ENCODE measurements at places on chromosomes 13 and 19. TPM values are rescaled to one million over a fixed set of nuclear protein-coding genes. Genes with fewer than 3 reads are reported as not detected.

The NLRP5 gene
- total RNA-seq, result not detected

The ZNF599 gene
- total RNA-seq, result 12.7 TPM

The DACT3 gene
- total RNA-seq, result 2.2 TPM

The SPRED3 gene
- 4.6 TPM for total RNA-seq

The TNFSF9 gene
- 0.28 TPM for total RNA-seq

The ZNF528 gene
- total RNA-seq, result 29.8 TPM

The RINL gene
- total RNA-seq, result 4.7 TPM

DNA sequence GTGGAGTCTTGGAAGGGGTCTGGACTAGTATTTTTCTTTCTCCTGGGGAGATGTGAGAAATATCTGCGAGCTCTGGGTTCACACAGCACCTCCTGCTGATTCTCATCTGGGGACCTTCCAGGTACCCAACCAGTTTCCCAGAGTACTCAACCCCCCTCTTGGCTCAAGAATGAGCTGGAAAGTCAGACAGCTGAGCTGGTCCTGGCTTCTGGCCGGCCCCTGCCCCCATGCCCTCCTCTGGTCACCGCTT, 2.2 kb upstream of the PDE4A start:
- no peaks in the 10 kb centered on the region for H3K36me3 ChIP-seq
- H3K4me1 ChIP-seq, result peaks cover 13% of the 10 kb centered on the region
- no peak overlapping the region for H3K27ac ChIP-seq

DNA sequence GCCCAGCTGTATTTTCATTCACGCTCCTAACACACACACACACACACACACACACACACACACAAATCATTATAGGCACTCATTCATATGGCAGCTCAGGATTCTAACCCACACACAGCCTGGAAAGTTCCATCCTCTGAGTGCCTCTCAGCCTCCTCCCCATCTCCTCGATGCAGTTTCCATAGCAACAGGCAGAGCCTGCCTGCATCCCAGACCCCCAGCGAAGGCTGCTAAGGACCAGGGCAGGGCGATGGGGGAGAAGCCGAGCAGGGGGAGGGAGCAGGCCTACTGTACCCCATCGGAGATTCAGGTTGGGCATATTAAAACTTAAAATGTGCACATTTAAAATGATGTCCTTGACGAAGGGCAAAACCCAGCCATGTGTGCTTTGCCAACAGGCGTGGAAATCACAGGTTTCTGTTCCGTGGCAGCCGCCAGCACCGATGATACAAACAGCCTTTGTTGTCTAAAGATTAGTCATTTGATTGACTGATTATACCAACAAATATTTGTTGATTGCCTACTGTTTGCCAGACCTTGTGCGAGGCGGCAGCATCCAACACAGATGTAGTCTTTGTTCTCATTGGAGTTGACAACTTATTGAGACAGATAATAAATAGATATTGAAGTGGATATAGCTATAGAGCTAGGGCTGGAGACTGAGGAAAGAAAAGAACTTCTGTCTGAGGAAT, 43.8 kb upstream of the USP29 start:
- no peaks in the 10 kb centered on the region for H3K4me1 ChIP-seq
- no peaks in the 10 kb centered on the region for H3K27me3 ChIP-seq
- DNase-seq, result no peak

GRCh38 chr19:52660981-52661380, 22.8 kb upstream of the ZNF83 start:
- no peak overlapping the region for H3K4me3 ChIP-seq
- no peaks in the 10 kb centered on the region for H3K36me3 ChIP-seq
- no peaks in the 10 kb centered on the region for H3K27me3 ChIP-seq
- no peak for DNase-seq

- H3K4me1 ChIP-seq, result peaks cover 36% of the 10 kb centered on the region
- H3K27ac ChIP-seq, result peak overlapping the region; percentile 57
- no peaks in the 10 kb centered on the region for H3K36me3 ChIP-seq
- H3K4me3 ChIP-seq, result peak overlapping the region; percentile 83
These were observed 633 bp downstream of the SPHK2 start for GRCh38 chr19:48619692-48620585.

- DNase-seq, result no peak
- H3K36me3 ChIP-seq, result no peaks in the 10 kb centered on the region
- no peaks in the 10 kb centered on the region for H3K27me3 ChIP-seq
- H3K27ac ChIP-seq, result no peak overlapping the region
- no peaks in the 10 kb centered on the region for H3K4me1 ChIP-seq
- no peak overlapping the region for H3K4me3 ChIP-seq
These were observed 83.2 kb upstream of the IRS2 start for GRCh38 chr13:109869312-109870237.

- no peak for DNase-seq
- H3K4me1 ChIP-seq, result peaks cover 4% of the 10 kb centered on the region
- no peak overlapping the region for H3K4me3 ChIP-seq
- no peaks in the 10 kb centered on the region for H3K36me3 ChIP-seq
These were observed 4.3 kb downstream of the CTU1 start for GRCh38 chr19:51103926-51104341.

- no peak overlapping the region for H3K27ac ChIP-seq
- no peaks in the 10 kb centered on the region for H3K4me1 ChIP-seq
These were observed 420.5 kb upstream of the KLF12 start for GRCh38 chr13:74554569-74555275.

DNA sequence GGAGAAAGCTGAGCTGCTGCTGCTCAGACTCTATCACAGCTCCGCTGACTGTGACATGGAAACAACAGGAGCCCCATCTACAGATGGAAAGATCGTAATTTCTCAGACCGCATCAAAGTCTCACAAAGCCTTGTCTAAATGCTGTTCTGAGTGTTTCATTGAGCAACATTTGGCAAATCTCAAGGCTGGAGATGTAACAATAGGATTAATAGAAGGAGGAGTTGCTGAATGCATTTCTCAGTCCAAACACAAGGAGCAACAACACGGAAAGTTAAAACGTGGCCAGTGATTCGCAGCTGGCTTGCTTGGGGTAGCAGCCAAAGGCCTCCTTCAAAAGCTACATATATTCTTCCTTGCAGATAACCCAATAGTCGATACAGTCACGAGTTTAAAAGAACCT, 55.7 kb downstream of the MRPL57 start:
- H3K27me3 ChIP-seq, result no peaks in the 10 kb centered on the region
- no peaks in the 10 kb centered on the region for H3K4me1 ChIP-seq
- no peaks in the 10 kb centered on the region for H3K36me3 ChIP-seq
- no peak overlapping the region for H3K4me3 ChIP-seq
- DNase-seq, result no peak

GRCh38 chr13:100300708-100301107, 211.8 kb downstream of the PCCA start:
- no peaks in the 10 kb centered on the region for H3K36me3 ChIP-seq
- peak; percentile 13 for DNase-seq
- H3K27me3 ChIP-seq, result no peaks in the 10 kb centered on the region
- H3K4me3 ChIP-seq, result no peak overlapping the region
- no peak overlapping the region for H3K27ac ChIP-seq

DNA sequence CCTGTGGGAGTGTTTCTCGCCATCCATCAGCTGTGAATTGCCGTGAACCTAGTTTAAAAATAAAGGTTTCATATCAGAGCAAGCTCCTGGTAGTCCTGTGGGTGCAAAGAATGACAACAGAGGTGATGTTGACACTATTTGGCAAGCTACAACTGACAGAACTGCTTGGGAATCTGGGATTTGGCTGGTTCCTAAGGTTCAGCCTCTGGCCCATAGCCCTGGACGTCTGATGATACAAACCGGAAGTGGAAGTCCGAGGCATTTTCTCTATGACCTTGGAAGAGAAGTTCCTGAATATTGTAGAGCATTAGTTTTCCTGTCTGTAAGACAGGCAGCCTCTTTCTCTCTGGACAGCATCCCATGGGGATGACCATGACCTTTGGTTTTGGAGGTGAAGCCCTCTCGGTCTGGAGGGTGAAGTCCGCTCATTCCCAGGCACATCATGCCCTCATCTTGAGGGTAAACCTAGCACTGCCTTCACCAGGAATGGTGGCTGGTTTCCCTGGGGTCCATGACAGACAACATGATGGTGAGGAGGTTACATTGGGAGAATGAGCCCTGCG, 29.1 kb downstream of the GATAD2A start:
- no peaks in the 10 kb centered on the region for H3K27me3 ChIP-seq
- H3K4me3 ChIP-seq, result no peak overlapping the region
- H3K4me1 ChIP-seq, result peaks cover 28% of the 10 kb centered on the region
- no peak overlapping the region for H3K27ac ChIP-seq
- no peaks in the 10 kb centered on the region for H3K36me3 ChIP-seq

- H3K27ac ChIP-seq, result no peak overlapping the region
- H3K27me3 ChIP-seq, result no peaks in the 10 kb centered on the region
- H3K4me1 ChIP-seq, result peaks cover 7% of the 10 kb centered on the region
- no peak for DNase-seq
These were observed 79.6 kb upstream of the OLFM4 start for GRCh38 chr13:52949044-52949443.

DNA sequence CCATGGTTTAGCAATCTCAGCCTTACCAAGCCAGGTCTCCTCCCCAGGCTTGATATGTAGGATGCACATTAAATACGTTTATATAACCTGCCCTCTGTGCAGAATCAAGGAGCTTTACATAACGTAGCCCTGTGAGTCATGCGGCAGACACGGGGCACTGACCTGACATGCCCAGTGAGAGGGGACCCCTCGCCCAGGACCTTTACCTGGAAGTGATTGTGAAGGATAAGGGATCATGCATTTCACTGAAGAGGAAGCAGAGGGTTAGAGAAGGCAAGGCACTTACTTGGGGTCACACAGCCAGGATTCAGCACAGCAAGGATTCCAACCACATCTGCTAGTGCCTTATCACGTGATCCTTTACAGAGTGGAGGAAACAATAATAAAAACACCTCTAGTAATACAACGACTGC, 18.9 kb upstream of the FOSB start:
- H3K36me3 ChIP-seq, result no peaks in the 10 kb centered on the region
- no peak for DNase-seq
- no peak overlapping the region for H3K4me3 ChIP-seq
